ENCODE measurements at places on chromosomes 7 and 10.

DNA sequence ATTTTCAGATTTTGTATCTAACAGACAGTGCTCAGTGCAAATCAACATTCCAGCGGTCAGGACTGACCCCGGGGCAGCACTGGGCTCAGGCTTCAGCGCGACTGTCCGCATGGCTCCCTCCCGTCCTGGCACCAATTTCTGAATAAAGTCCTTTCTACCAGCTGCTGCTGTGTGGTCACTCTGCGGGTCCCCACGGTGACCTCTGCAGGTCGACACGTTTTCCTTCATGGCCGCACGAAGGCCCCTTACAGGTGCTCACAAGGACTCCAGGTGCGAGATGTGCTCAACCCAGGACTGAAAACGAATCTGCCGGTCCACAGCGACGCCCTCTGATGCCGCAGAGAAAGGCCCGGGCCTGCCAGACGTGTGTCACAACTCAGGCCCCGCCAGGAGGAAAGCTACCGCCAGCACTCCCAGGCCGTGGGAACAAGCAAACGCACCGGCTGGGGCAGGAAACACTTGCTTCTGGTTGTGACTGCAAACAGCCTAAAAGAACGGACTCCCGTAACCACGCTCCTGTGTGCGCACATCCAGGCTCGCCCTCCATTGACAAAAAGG is 3.7 kb upstream of the UTF1 start:
- DNase-seq: no peak

DNA sequence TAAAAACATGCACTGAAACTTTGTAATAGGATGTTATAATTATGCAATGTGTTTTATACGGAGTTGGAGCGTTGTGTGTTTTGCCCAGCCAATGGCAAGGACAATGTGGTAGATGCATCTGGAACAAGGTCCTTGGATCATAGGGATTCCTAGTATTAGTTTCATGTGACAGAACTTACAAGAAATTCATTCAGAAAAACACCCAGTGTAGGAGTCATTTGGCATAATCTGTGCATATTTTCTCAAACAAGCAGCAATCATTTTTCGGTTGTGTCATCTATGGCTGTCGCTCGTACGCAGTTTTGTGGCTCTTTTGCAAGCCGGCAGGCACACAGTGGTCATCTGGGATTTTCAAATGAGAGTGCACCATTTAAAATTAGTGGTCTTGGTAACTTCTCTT is 19.8 kb downstream of the CREB5 start:
- no peak for DNase-seq

GRCh38 chr7:106166651-106167342 is 54.7 kb upstream of the SYPL1 start:
- DNase-seq: no peak

GRCh38 chr10:31908157-31908556 is 20.5 kb downstream of the ARHGAP12 start:
- DNase-seq: no peak

GRCh38 chr10:62121187-62121530 is 147.5 kb downstream of the RTKN2 start:
- DNase-seq: no peak

GRCh38 chr10:44470784-44471183 is 85.9 kb upstream of the CXCL12 start:
- no peak for DNase-seq

DNA sequence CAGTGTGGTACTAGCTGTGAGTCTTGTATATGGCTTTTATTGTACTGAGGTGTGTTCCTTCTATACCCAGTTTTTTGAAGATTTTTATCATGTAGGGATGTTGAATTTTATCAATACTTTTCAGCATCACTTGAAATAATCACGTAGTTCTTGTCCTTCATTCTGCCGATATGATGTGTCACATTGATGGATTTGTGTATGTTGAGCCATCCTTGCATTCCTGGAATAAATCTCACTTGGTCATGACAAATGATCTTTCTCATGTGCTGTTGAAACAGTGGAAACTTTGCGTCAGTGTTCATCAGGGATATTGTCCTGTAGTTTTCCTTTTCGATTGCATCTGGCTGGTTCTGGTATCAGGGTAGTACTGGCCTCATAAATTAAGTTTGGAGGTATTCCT is 7.1 kb upstream of the PRKAR1B start:
- no peak for DNase-seq

GRCh38 chr7:15334536-15335263 is 227.1 kb downstream of the AGMO start:
- no peak for DNase-seq

DNA sequence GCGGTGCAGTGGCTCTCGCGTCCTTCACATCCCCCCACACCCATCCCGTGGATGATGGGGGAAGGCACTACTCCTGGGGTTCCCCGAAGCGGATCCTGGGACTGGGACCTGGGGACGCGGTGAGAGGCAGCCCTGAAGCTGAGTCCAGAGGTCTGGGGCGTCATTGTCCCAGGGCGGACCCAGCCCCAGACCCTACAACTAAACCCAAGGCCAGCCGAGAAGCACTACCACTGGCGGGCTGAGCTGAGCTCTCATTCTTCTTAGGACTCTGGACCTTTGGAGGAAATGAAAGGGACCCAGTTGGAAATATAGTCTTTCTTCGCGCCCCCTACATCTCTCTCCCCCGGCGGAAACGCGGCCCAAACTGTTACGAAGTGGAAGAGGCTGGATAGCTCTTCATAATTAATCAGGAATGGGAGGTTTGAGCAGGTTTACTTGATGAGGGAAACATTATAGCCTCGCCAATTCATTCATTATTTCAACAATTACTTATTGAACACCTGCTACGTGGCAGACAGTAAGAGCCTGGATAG is 389 bp upstream of the FBXL15 start:
- DNase-seq: no peak

- DNase-seq: no peak
These were observed 76.1 kb upstream of the PITRM1 start for GRCh38 chr10:3248526-3249306.

- DNase-seq: no peak
These were observed 992 bp upstream of the IGF2BP3 start for GRCh38 chr7:23471106-23471859.

DNA sequence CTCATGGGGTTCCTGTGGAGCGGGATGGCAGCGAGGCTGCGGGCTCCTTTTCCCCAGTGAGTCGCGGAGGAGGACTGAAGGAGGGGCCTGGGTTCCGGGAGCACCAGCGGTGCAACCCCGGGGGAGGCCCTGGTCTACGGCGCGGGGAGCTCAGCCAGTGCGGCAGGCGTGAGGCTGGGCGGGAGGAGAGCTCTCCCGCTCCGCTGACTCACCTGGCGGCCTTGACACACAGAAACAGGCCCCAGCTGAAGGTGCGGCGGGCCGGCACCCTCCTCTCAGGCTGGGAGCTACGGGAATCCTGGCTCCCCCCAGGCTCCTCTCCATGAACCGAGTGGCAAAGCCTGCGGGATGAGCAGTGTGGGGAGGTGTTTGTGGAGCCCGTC is 6.8 kb upstream of the NOM1 start:
- DNase-seq: no peak

GRCh38 chr10:104299031-104299904 is 30.3 kb downstream of the GSTO2 start:
- no peak for DNase-seq

- DNase-seq: no peak
These were observed 37.0 kb downstream of the SNX13 start for GRCh38 chr7:17903337-17903736.

DNA sequence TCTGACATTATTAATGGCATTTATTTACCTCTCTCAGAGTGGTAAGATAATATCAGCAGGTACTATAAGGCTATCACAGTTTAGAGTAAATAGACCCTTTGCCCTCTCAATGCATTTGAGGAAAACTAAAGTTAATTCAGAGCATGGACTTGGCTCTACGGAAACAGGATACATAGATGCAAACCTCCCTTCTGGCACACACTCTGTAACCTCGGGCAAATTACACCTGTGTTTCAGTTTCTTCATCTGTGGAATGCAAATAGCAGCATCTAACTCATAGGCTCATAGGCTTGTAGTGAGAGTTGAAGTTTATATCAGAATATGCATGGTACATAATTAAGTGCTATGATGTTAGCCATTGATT is 5.6 kb downstream of the RAPGEF5 start:
- no peak for DNase-seq

DNA sequence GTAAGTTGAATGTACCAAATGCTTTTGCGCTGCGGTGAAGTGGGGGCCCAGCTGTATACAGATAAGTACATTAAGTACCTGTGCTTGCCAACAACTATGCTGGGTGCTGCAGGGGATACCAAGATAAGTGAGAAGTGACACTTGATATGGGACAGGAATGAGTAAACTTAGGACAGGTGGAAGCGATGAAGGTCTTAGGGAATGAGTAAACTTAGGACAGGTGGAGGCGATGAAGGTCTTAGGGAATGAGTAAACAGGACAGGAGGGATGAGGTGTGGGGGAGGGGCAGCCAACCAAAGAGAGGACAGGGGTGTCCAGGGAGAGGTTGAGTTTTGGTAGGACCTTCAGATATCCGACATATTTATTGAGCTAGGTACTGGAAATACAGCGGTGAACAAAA is 1.4 kb downstream of the MDH2 start:
- DNase-seq: no peak

GRCh38 chr10:58641708-58642107 is 129.0 kb downstream of the BICC1 start:
- no peak for DNase-seq

DNA sequence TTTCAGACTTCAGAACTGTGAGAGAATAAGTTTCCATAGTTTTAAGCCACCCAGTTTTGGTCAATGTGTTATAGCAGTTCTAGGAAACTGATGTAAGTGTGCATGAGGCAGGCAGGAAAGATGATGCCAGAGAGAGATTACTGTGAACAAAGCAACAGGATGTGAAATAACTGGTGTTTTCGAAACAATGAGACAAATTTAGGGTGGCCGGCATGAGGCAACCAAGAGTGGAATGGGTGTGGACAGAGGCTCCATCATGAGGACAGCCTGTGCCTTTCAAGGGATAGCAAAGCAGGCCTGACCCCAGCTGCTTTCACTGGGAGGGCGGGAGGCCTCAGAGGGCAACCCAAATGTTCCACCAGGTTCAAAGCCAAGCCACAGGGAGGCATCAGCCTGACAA is 67.3 kb upstream of the UCN3 start:
- no peak for DNase-seq
